ENCODE measurements at places on chromosomes 5 and 9.

GRCh38 chr9:10873999-10874398, 261.2 kb upstream of the PTPRD start:
- no peak for DNase-seq

GRCh38 chr9:124437086-124437485, 13.2 kb upstream of the ADGRD2 start:
- no peak for DNase-seq

- DNase-seq = no peak
Observed at GRCh38 chr5:44603496-44604272, 205.1 kb upstream of the MRPS30 start.

DNA sequence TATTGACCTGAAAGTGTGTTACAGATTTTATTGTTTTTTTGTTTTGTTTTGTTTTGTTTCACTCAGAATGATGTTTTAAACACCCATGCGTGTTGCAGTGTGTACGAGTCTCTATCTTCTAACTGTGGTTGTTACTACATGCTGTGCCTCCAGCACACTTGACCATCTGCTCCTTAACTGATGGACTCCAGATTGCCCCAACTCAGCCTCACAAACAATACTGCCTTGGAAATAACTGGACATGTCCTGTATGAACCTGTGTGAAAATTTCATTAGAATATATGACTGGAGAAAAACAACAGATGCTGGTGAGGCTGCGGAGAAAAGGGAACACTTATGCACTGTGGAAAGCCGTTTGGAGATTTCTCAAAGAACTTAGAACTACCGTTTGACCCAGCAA, 68.7 kb upstream of the HAND1 start:
- DNase-seq = no peak

DNA sequence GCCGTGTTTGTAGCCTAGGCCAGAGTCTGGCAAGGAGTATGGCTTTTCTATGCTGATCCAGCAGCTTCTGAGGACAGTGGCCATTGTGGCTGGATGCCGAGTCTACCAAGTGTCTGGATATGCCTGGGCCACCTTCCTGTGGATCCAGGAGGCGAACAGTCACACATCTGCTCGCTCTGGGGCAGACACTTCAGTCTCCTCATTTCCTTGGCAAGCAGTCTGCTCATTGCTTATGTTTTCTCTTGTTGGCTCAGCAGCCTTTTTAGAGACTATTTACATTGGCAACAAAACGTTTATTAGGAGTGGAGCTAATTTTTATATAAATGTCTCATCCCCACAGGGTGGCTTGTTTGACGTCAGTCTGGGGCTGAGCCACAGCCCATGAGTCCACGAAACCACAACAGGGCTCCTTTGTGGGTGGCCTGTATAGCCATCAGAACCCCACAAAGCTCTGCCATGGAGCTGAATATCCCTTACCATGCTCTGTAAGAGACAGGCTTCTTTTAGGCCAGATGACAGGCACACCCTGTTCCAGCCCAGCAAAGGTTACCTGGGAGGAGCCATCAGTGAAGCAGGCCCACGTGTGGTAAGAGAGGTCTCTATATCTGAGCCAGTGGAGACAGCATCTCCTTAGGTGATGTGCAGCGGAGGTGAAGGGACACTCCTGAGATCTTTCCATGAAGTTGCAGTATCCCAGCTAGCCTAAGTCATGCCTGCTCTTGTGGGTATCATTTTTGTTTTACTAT, 221.7 kb downstream of the DIRAS2 start:
- no peak for DNase-seq

GRCh38 chr5:15008921-15009320, 137.3 kb upstream of the ANKH start:
- no peak for DNase-seq

DNA sequence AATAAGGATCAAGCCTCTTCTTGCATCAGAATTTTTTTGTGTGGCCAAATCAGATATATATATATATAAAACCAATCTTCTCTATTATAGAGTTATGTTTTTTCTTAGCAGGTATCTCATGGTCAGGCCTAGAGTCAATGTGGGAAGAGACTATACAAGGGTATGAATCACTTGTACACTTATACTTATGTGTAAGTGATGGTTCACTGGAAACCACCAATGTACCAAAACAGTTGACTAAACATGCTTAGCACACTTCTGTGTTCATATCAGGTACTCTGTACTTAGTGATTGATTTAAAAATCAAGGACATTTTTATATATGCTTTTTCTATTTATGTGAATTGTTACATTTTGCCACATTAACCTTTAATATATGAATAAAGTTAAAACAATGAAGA, 92.6 kb downstream of the CWC27 start:
- no peak for DNase-seq

DNA sequence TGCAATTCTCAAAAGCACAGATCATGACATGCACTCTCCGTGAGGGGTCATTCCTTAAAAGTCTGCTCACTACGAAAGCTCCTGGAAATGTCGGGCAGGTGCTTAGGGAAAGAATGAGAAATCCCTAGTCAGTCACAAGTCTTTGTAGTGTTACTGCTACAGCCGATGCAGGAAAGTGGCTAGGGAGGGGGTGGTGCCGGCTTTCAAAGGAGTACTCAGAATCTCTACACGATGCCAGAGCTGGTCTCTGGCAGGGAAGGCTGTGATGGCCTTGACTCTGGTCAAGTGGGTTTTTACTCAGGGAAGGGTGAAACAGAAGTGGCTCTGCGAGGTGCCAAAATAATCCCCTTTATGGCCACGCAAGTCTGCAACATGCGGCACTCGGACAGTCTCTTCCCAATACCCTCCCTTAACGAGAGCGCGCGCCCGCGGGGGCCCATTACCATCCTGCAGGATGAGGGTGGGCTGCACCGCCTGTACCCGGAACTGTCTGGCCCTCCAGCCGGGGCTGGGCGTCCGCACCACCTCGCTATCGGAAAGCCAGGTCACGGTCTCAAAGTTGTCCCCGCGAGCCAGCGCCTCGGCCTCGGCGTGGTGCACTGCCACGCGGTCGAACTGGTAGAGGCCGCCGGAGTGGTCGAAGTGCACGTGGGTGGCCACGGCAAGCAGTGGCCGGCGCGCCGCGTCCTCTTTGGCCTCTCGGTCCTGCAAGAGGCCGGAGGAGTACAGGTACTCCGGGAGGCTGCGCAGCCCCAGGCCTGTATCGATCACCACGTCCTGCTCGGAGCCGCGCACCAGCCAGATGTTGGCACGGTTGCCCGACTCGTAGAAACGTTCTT, 956 bp downstream of the MBLAC2 start:
- no peak for DNase-seq

DNA sequence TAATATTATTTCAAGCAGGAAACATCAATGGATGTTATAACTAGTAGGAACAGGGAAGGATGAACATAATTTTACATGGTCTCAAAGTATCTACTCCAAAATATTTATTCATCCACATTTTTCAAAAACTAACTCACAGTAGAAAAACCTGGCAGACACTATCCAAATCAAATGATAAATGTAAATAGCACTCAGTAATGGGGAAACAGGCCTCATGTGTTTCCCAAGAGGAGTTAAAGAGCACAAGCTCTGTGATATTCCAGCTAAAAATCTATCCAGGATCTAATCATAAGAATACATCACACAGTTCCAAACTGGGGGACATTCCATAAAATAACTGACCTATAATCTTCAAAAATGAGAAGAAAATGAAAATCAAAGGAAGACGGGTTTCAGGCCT, 443.1 kb downstream of the ZNF608 start:
- no peak for DNase-seq

- no peak for DNase-seq
Observed at GRCh38 chr9:135000647-135001245, 83.0 kb upstream of the FCN1 start.

- no peak for DNase-seq
Observed at GRCh38 chr9:113715086-113715485, 161.0 kb upstream of the ZNF618 start.

DNA sequence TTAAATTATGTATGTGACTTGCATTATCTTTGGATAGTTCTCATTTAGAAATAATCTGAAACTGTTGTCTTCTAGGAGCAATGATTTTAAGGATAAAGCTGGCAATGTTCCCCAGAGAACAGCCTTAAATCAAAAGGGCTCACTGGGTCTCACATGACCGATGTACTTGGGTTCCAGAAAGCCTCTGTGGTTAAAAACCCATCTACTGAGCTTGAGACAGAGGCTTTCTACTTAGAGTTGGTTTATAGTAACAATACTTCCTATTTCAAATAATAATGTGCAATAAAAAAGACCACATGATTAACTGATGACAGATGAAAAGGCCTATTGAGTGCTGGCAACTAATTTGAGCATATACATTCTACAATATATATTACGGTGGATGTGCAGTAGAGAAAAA, 1143.5 kb downstream of the PTPRD start:
- no peak for DNase-seq

- no peak for DNase-seq
Observed at GRCh38 chr9:37587521-37587920, 4.9 kb downstream of the TOMM5 start.
